ENCODE measurements at places on chromosomes 7 and 10.

DNA sequence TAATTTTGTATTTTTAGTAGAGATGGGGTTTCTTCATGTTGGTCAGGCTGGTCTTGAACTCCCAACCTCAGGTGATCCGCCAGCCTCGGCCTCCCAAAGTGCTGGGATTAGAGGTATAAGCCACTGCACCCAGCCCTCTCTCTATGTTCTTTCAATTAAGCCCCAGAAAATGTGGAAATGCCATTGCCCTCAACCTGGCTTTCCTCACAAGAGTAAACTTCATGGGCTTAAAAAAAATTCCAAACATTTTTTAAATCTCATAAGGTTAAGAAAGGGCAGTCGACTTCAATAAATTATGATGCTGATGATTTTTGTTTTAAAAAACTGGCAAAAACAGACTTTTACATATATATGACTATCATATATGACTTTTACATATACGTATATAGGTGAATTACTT is 107.6 kb downstream of the TES start:
- no peak for DNase-seq

DNA sequence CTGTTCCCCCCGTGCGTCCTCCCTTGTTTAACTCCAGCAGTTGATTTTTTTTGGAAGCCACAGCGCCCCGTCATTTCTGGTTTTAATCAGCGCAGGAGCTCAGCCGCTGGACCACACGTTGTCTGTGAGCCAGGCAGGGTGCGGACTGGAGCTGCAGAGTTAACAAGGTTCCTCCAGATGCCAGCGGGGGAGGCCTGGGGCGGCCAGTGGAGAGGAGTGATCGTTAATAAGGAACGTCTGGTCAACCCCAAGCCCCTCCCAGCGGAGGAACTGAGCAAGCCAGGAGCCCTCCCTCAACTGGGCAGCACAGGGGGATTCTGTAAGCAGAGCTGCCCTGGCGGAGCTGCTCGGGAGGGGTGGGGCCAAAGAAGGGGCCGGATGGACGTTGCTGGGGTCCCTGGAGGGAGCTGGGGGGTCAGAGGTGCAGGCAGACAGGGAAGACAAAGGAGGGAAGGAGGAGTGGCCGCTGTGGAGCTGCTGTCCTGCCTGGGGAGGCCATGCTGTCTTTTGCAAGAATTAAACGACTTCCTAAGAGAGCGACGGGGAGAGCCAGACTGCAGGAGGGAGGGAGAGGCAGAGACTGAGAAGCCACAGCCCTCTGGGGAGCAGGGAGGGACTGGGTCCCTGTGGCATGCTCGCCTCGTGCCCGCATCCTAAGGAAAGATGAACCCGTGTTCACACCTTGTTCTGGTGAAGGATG is 537.1 kb upstream of the FOXK1 start:
- peak; percentile 87 for DNase-seq

- no peak for DNase-seq
These were observed 104.2 kb upstream of the TMEM72 start for GRCh38 chr10:44806950-44807349.

- DNase-seq: no peak
These were observed at the start of gene PRSS2 for GRCh38 chr7:142770661-142771352. PRSS2 (plus strand) TSS chr7:142770970; CDS start chr7:142770983, 13 bp downstream.

- no peak for DNase-seq
These were observed 18.3 kb upstream of the RHEB start for GRCh38 chr7:151537818-151538561.

GRCh38 chr7:117530390-117530789 is 50.6 kb downstream of the CFTR start:
- DNase-seq: no peak

DNA sequence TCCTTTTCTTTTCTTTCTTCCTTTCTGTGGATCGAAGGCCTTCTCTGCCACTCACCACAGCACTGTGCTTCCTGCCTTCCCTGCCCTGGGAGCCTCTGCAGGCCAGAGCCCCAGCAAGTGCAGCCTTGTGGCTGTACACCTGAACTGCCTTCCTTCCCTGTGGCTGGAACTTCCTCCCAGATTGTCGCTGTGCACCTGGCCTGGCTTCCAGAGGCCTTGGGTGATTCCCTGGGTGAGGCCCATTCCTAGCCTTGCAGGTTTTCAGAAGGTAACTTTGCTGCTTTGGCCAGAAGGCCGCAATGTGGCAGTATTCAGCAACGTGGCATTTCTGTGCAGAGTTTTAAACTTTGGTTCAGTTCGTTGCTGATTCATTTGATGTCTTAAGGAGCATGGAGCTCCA is 50.1 kb upstream of the RASGEF1A start:
- DNase-seq: no peak

DNA sequence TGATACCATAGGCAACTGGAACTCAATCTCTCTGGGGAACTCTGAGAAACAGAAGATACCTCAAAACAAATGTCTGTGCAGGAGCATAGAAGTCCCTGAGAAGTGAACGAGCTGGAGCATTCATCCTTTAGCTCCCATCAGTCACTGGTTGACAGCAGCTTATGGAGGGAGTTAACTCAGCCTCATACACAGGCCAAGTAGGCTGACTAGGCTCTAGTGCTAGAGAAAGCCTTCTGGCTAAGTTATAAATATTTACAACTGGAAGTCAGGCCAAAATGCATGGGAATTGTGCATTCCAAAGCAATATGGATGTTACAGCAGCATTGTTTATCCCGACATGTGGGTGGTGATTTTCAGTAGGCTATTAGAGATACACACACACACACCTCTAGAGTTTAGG is 66.5 kb downstream of the ANK3 start:
- no peak for DNase-seq

DNA sequence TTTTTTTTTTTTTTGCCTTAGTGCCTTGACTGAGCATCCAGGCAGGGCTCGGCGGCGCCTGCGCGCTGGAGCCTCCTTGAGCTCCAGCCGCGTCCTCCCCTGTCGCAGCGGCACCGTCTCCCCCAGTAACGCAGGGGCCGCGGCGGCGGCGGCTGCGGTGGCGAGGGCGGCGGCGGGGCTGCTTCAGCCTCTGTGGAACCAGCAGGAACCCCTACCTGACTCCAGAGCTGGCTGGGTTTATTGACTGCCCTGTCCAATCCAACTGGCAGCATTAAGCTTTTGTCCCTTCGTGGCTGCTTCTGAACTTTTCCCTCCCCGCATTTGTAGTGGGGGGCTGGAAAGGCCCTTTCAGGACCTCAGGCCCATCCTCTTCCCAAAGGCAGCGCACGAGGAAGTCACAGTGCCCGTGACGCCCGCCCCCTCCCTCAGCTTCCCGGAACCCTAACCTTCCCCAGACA is at the start of gene GPR85:
Gene GPR85, minus strand, starts transcription at position 397 of the 458 bp plus-strand sequence. CDS start 2,106 bp downstream, outside the sequence.
- DNase-seq: peak; percentile 56

GRCh38 chr10:106378251-106378650 is 786.3 kb downstream of the SORCS1 start:
- no peak for DNase-seq

GRCh38 chr7:100496509-100496908 is 12.8 kb downstream of the NYAP1 start:
- DNase-seq: no peak

DNA sequence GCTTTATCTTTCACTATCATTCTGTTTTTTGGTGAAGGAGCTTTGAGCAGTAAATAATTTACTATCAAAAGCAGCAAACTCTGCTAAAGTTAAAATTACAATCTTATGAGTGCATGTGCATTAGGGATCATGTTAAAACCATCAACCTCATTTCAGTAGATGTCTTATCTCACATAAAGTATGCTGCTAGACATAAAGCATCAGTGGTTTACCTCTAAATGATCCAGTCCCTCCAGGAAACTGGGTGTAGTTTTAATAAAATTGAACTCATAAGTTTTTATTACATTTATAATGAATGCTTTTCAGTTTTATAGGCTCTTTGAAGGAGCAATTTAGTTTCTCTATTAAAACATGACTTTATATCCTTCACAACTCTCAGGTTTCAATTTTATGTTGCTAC is 108.7 kb downstream of the LRRN3 start:
- no peak for DNase-seq

- no peak for DNase-seq
These were observed 681.4 kb downstream of the LRMDA start for GRCh38 chr10:76112826-76113150.

GRCh38 chr7:3592401-3593134 is 291.5 kb downstream of the SDK1 start:
- no peak for DNase-seq

DNA sequence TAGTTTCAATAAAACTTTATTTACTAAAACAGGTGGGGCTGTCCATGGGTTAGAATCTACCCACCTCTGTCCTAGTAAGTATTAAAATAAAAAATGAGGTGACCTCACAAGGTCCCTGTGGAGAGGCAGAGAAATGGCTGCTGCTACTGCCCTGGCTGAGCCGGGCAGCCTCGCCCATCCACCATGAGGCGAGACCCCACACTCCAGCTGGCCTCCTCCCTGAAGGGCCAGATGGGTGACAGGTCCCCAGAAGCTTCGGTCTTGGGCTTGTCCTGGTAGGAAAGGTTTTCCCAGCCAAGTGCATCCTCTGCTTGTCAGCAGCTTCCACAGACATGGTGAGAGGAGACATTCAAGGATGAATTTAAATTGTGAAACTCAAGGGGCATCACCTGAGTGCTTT is 565.8 kb downstream of the PTPRN2 start:
- peak; percentile 25 for DNase-seq

GRCh38 chr7:107920048-107920772 is 29.2 kb downstream of the DLD start:
- no peak for DNase-seq

GRCh38 chr10:79034271-79034876 is 34.4 kb upstream of the ZMIZ1 start:
- DNase-seq: peak; percentile 25

GRCh38 chr7:30888747-30889146 is 22.9 kb upstream of the AQP1 start:
- DNase-seq: no peak

DNA sequence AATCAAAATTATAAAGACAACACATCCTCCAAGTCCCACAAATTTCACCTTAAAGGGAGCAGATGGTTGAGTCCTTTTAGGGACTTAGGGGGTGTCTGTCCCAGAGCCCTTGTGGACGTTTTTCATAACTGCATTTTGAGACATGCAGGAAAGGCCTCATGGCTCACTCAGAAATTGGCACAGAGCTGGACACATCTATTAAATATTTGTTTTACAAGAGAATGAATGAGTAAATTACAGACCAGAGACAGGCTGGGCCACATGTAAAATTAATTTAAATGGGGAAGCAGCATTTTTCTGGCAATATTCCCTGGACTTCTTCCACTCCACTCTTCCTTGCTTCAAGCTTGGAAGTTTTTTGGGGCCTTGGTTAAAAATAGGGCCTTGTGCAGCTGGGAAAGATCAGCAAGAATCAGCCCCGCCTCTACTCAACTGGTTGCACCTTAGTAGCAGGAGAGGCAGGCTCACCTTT is 20.0 kb downstream of the LAMB1 start:
- no peak for DNase-seq

GRCh38 chr10:70596860-70597809 is 5.4 kb downstream of the PRF1 start:
- DNase-seq: no peak

DNA sequence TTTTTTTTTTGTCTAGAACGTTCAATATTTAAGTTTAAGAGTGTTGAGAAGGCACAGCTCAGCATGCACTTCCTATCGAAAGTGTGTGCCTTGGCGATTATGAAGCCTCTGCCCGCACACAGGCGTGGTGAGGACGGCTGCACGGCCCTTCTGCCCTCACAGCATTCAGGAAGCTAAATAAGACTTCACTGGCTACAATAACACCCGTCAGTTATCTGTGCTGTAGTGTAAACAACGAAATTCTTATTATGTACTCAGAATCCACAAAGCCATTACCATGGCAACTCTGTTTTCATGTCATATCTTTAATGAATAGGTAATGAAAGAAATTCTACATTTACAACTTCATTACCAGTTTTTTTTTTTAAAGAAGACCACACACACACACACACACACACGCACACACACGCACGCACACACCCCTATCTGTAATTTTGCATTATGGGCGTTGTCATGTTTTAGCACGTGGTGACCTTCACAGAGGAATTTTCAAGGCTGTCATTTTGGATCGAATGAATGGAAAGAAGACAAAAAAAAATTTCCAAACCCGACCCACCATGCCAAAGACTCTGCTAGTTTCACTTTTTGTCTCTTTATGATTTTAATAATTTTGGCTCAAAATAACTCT is 254.8 kb upstream of the CTBP2 start:
- DNase-seq: no peak

- DNase-seq: no peak
These were observed 21.1 kb downstream of the FAM20C start for GRCh38 chr7:213324-213993.

Data from sciatic nerve (tissue), 2 donors.